CD8-positive, alpha-beta memory T cell (primary cell): ENCODE measurements at places on chromosomes 4 and X.

- DNase-seq, result no peak
Measured at GRCh38 chrX:13511944-13512330, 57.5 kb upstream of the EGFL6 start.

DNA sequence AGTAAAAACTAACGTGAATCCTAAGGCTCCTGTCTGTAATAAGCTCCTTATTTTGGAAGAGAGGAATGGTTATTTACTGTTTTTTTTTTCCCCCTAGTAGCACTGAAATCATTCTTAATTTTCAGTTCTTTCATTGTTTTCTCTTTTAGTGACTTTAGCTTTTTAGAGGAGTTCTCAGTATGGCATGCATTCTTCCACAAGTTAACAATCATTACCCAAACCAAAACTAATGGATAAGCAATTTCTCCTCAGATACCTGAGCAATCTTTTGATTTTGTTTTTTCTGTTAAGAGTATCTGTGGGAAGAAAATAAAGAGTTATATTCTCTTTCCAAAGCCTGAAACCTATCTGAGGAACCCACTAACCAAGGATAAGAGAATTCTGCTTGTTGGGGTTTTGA, 16.7 kb upstream of the PPA2 start:
- no peak for DNase-seq

DNA sequence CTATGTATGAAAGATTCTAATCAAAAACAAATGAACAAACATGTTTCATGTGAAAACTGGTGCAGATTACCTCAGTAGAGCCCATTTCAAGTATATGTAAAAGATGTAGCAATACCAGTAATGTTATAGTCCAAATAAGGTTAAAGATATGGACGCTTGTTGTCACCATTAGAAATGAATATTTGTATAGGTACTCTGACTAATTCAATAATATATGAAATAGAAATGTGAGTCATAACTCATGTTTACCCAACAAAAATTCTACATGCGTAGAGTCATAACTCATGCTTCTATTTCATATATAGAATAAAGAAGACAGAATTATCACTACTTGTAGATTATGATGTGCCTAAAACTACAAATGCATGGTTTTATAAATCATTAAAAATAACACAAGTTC, 739.1 kb upstream of the DIAPH2 start:
- no peak for DNase-seq

- DNase-seq, result no peak
Measured at GRCh38 chr4:76535603-76536372, 100.8 kb downstream of the SHROOM3 start.

DNA sequence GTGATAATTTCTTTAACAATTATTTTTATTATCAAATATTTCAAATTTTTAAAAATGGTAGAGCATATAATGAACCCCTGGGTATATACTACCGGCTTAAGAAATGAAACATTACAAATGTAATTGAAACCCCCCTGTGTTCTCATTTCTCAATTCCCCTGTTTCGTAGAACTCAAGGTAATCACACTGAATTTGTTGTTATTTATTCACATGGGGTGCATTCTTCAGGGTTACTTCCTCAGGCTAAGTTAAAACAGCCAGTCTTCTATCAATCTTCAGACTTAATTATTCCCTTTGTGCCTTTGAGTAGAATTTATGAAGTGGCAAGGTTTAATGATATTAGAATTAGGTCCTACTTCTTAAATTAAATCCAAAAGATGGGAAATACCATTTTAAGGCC, 128.2 kb downstream of the ANAPC10 start:
- no peak for DNase-seq

DNA sequence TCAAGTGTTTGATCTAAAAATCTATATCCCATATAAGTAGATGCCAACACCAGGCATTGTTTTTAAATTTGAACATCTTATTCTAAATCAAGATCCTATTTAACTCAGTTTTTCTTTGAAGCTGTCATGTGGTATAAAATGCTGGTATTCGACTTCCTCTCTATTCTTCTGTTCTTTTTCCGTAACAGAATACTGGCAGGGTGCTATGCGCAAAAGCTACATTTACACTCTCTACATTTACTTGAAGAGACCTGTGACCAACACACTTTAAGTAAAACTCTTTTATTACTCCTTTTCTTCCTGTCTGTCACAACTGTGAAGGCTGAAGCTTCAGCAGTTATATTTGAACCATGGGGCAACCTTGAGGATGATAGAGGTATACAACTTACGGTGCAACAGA, 612.8 kb downstream of the C4orf33 start:
- DNase-seq, result no peak

GRCh38 chrX:298993-299392, 17.8 kb downstream of the PLCXD1 start:
- no peak for DNase-seq

DNA sequence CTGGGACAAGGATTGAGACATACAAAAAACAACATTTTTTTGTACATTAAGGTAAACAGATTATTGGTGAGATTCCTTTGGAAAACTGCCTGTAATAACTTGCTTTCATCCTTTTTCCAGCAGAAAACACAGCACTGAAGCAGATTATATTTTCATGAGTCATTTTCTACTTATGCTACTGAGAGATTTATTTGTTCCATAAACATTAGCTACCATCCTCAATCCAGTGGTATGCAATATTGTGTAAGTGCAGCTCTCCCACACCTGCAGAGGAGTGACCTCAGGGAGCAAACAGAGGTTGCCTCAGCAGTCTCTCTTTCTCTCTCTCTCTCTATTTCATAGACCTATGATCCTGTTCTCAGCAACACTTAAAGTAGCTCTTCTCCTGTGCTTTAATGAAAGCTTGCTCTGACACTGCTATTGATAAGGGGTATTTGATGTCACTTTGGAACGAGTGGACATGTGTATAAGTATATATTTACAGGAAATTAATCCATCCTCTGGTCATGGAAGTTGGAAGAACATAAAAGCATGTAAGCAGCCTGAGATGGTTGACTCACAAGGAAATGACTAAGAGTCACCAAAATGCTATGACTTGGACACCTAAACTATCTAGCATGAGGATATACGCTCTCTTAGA, 163.7 kb upstream of the SPANXC start:
- DNase-seq, result no peak

DNA sequence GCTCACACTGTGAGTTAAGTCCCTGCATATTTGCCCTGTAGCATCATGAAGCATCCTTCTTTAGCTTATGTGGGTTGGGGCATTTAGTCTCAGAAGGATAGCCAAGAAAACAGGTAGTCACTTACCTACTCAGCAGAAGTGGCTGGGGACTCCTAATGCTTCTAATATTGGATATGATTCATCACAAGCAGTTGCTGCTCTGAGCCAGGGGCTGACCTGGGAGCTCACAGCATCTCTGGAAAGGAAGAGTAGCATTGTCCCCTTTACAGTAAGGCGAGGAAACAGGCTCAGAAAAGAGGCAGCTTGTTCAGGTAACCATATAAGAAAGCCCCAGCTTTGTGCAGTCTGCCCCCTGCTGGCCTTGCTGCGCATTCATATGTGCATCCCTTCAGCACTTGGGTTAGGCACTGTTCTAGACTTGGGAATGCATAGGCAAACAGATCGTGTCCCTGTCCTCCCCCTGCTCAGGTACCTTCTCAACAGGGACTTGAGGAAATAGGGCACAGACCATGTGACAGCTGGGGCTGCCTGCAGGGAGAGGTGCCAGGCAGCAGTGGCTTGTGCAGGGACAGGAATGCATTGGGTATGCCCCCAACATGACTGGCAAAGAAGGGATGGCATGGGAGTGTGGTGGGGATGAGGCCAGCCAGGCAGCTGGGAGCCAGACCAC, 35.7 kb upstream of the TBC1D14 start:
- DNase-seq, result peak; percentile 64

- DNase-seq, result no peak
Measured at GRCh38 chr4:23674694-23675093, 215.2 kb downstream of the PPARGC1A start.

DNA sequence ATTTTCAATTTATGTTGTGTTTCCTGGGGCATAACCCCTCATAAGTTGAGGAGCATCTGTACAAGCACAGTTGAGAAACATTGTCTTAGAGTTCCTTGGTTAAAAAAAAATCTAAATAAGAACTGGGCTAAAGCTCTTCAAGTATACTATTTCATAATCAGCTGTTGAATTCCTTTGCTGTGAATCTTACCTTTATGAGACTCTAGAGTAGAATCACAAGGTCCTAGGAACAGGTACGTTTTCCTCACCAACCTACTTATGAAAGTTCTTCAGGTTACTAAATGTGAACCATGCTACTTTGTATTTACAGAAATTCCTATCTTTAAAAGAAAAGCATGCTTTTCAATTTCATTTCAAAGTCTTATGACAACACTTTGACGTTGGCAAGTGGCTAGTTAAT, 20.9 kb upstream of the SOD3 start:
- DNase-seq, result no peak

- DNase-seq, result no peak
Measured at GRCh38 chrX:65407157-65407626, 127.4 kb downstream of the LAS1L start.

GRCh38 chr4:58587856-58588255, 1477.7 kb upstream of the IGFBP7 start:
- DNase-seq, result no peak

- peak; percentile 88 for DNase-seq
Measured at GRCh38 chr4:170027181-170027829, 1.1 kb upstream of the MFAP3L start.

GRCh38 chr4:123356921-123357320, 39.7 kb upstream of the SPRY1 start:
- no peak for DNase-seq

DNA sequence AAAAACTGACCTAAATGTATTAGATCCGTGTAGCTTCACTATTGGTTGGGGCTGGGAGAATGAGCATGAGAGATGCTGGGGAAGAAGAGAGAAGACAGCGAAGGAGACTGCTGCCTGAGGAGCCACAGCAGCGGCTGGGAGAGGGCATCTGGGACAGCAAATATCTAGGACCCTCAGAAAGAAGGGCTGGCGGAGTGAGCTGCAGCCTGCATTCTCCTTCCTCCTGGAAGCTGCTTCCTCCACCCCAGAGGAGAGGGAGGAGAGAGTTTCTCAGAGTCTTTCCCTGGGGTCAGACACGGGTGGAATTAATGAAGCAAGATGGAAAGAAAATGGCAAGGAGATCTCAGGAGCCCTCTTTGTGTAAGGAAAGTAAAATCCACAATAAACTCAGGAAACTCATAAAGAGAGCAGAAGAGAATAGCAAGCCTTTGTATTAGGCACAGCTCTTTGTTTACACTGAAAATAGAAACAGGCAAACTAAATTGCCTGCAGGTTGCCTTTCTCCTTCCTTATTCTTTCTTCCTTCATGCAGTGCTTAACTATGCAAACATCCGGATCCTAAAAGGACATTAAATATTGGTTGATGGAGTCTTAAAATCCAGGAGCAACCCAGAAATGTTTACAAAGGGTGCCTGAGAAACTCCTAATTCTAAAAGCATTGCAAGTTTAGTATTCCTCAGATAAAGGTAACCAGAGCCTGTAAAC, 130.3 kb upstream of the GALNT7 start:
- DNase-seq, result no peak

- no peak for DNase-seq
Measured at GRCh38 chr4:687048-687970, 1.6 kb downstream of the SLC49A3 start.

DNA sequence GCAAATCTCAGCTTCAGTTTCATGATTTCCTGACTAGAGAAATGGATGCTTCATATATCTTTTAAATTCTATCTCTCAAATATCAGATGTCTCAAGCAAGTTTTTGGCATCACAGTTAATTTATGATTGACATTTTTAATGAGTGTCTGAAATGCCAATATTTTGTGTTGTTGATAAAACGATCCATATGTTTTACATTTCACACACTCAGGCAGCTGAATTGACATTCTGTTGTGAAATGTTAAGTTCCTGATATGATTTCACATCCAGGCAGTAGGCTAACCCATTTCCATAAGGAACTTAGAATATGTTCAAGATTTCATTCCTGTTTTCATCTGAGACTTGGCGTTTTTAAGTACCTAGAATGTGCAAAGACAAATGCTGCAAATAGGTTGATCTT, 650.6 kb downstream of the PCDH18 start:
- no peak for DNase-seq

DNA sequence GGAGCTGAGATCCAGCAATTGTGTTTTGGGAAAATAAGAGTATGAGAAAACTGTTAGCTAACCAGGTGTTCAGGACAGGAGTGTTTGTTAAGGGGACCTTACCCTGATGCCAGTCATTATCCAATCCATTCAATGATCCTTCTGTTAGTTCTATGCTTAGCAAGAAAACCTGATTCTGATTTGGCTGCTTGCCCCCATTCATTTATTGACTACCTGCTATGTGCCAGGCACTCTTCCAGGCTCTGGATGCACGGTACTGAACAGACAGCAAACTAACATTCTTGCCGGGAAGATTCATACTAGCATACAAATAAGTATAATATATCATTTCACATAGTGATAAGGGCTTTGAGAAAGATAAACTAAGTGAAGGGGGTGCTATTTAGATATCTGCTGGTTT, 1.0 kb upstream of the MECP2 start:
- DNase-seq, result no peak

DNA sequence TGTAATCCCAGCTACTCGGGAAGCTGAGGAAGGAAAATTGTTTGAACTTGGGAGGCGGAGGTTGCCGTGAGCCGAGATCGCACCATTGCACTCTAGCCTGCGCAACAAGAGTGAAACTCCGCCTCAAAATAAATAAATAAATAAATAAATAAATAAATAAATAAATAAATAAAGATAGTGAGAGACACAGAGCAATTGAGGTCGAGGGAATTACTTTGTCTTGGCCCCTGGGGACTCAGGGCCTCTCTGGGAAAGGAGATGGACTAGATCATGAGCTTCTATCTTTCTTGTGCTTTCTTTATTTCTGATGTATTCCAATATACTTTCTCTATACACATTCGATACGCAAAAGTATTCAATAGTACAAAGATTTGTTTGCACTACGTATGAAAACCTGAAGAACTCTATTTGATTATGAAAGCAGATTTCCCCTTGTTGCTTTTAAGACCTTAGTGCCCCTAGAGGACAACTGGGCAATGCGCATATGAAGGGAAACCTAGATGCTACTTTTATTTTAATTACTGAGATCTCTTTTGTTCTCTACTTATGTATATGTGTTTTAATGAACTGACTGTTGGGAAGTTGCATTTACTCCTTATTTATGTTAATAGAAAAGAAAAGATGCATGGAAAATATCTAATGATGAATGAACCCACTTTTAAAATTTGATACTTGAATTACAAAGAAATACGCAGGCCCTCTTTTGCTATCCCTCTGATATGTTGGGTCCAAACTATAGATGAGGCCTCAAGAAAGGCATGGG, 12.8 kb upstream of the ELOVL6 start:
- DNase-seq, result peak; percentile 35

- no peak for DNase-seq
Measured at GRCh38 chr4:151804086-151804630, 43.4 kb upstream of the GATB start.

DNA sequence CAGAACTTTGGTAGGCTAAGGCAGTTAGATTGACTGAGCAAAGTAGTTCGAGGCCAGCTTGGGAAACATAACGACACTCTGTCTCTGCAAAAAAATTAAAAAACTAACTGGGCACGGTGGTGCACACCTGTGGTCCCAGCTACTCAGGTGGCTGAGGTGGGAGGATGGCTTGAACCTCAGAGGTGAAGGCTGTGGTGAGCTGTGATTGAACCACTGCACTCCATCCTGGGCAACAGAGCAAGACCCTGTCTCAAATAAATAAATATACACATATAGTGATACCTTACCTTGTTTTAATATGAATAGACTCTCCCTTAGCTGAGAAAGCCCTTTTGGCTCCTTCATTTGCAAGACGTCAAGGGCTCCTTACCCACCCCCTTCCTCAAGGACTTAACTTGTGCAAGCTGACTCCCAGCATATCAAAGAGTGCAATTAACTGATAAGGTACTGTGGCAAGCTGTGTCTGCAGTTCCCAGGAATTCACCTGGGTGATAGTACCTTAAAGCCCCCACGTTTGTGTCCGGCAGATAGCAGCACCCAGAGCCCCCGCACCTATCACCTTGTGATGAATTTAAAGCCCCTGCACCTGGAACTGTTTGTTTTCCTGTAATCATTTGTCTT, 655.6 kb upstream of the GALNTL6 start:
- DNase-seq, result no peak
